Motor neuron (in vitro differentiated cells): ENCODE measurements at places on chromosomes 3 and 15.

DNA sequence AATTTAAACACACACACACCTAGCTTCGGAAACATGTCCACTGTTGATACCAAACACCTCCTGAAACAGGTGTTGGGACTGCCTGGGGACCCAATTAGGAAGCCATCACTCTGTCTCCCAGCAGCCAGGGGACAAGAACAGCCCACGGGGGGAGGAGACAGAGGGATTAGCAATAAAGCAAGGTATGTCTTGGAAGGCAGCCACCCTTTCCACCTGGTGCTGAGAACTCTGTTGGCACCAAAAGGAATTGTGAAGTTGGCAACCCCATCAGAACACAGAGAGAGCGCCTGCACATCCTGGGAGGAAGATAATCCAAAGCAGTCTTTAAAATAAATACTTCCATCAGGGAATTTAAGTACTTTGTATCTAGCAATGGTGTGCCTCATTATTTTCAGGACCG, 111.0 kb downstream of the ADAMTS17 start:
- no peak for ATAC-seq

DNA sequence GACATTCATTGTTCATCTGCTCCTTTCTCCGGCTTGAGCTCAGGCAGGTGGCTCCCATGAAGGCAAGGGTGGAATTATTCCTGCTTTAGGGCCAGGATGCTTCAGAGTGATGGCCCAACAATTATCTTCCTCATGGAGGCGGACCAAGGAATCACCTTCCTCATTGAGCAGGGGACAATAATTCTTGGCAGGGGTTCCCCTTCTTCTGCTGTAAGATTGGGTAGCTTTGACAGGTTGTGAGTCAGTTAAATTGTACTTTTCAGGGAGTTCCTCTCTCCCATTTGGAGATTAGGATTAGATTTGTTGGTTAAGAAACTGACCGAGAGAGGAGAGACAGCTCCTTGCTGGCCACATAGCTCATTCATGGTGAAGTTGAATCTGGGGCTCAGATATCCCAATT, 31.4 kb upstream of the CD47 start:
- no peak for ATAC-seq

DNA sequence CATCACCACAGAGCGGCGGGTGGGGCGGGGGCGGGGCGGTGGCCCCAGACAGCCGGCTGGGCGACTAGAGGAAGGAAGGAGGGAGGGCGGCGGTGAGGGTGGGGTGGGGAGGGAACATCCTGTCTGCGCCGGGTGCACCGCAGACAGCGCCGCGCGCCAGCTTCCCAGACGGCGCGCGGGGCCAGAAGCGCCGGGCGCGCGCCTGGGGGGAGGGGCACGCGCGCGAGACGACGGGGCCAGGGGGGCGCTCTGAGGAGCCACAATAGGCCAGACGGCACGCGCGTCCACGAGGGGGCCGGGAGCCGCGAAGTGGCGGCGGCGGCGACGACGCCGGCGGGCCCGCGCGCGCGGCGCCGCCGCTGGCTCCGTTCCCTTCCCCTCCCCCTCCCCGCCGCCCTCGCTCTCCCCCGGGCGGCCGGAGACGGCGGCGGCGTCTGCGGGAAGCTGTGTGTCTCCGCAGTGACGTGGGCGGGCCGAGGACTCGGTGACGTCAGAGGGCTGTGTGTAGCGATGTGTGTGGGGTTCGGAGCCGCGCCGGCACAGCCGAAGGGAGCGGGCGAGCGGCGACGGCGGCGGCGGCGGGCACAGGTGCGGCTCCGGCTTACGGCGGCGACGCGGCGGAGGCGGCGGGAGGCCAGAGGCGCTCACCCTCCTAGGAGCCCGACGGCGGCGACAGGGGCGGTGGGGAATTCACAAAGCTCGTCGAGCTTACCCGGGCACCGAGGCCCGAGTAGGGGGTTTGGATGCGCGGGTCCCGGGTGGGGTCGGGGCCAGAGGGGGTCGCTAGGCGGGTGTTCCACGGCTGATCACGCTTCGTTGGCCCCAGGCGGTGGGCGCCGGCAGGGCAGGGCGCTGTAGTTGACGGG, at the start of gene SKIL:
Gene SKIL (plus strand): TSS at position 540 of the 866 bp plus-strand sequence. CDS start 2,617 bp downstream, outside the sequence.
- ATAC-seq, result peak; percentile 59

GRCh38 chr3:157347577-157348303, 88.9 kb upstream of the PTX3 start:
- ATAC-seq, result no peak

GRCh38 chr15:88752951-88753350, 50.3 kb upstream of the ACAN start:
- ATAC-seq, result no peak

- ATAC-seq, result no peak
These were observed 7.8 kb downstream of the MFSD1 start for GRCh38 chr3:158809642-158810041.

GRCh38 chr3:175433026-175433674, 574.0 kb downstream of the NAALADL2 start:
- peak; percentile 74 for ATAC-seq

- ATAC-seq, result no peak
These were observed 142.7 kb downstream of the FNDC3B start for GRCh38 chr3:172181932-172182586.

- no peak for ATAC-seq
These were observed 78.0 kb upstream of the TNFSF10 start for GRCh38 chr3:172601066-172601832.

GRCh38 chr15:22956978-22957260, 23.2 kb downstream of the CYFIP1 start:
- ATAC-seq, result no peak
